ENCODE measurements at places on chromosomes 11 and 22. TPM values are rescaled to one million over a fixed set of nuclear protein-coding genes. Genes with fewer than 3 reads are reported as not detected.

The GGT1 gene
- total RNA-seq = 12.0 TPM

The UCP3 gene
- 0.72 TPM for total RNA-seq

The GGTLC2 gene
- total RNA-seq = not detected

The PARVG gene
- total RNA-seq = not detected

The TRPM5 gene
- not detected for total RNA-seq

The CCDC34 gene
- 5.3 TPM for total RNA-seq

The RAG2 gene
- total RNA-seq = not detected

The RTN4RL2 gene
- total RNA-seq = not detected

The IGSF22 gene
- total RNA-seq = not detected

The SHISAL1 gene
- 0.57 TPM for total RNA-seq

The DTX4 gene
- 3.7 TPM for total RNA-seq

The MS4A15 gene
- total RNA-seq = not detected

The HBE1 gene
- not detected for total RNA-seq

The INPP5J gene
- total RNA-seq = 0.66 TPM

The CNTF gene
- total RNA-seq = 4.9 TPM

The MOV10L1 gene
- 5.7 TPM for total RNA-seq

The OR8G5 gene
- total RNA-seq = not detected

The SMC1B gene
- total RNA-seq = not detected

The MS4A8 gene
- total RNA-seq = not detected

The FAM118A gene
- total RNA-seq = 23.4 TPM

The RPS6KB2 gene
- total RNA-seq = 71.3 TPM

The DDTL gene
- 1.1 TPM for total RNA-seq

The OR4X2 gene
- total RNA-seq = not detected
